ENCODE measurements at places on chromosomes 2 and 18. TPM values are rescaled to one million over a fixed set of nuclear protein-coding genes. Genes with fewer than 3 reads are reported as not detected.

DNA sequence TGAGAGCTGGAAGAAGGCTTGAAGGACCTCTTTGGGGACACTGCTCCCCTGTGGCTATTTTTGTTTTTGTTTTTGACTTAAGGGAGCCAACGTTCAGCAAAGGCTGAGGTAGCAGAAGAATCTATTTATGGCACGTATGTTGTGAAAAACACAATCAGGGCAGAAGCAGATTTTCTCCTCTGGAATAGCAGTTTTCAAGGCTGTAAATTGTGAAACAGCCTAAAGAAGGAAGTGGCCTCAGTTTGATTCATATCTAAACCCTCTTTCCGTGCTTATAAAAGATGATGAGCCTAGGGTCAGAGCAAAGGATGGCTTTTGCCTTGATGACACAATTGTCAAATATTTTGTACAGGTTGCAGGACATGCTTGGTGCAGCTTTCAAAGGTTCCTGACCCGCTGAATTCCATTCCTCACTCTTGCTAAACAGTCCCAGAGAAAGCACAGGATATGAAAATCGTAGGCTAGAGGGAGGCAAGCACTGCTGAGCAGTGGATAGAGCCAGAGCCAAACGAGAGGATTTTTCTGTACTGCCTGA is 106.2 kb upstream of the DLX2 start:
- DNase-seq, result no peak

DNA sequence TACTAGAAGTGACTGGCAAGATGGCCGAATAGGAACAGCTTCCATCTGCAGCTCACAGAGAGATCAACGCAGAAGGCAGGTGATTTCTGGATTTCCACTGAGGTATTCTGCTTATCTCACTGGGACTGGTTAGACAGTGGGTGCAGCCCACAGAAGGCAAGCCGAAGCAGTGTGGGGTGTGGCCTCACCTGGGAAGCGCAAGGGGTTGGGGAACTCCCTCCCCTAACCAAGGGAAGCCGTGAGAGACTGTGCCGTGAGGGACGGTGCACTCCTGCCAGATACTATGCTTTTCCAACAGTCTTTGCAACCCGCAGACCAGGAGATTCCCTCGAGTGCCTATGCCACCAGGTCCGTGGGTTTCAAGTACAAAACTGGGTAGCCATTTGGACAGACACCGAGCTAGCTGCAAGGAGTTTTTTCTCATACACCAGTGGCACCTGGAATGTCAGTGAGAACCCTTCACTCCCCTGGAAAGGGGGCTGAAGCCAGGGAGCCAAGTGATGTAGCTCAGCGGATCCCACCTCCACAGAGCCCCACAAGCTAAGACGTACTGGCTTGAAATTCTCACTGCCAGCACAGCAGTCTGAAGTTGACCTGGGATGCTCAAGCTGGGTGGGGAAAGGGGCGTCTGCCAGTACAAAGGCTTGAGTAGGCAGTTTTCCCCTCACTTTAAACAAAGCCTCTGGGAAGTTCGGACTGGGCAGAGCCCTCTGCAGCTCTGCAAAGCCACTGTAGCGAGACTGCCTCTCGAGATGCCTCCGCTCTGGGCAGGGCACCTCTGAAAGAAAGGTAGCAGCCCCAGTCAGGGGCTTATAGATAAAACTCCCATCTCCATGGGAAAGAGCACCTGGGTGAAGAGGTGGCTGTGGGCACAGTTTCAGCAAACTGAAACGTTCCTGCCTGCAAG is 40.1 kb downstream of the PLEK start:
- no peak for DNase-seq

DNA sequence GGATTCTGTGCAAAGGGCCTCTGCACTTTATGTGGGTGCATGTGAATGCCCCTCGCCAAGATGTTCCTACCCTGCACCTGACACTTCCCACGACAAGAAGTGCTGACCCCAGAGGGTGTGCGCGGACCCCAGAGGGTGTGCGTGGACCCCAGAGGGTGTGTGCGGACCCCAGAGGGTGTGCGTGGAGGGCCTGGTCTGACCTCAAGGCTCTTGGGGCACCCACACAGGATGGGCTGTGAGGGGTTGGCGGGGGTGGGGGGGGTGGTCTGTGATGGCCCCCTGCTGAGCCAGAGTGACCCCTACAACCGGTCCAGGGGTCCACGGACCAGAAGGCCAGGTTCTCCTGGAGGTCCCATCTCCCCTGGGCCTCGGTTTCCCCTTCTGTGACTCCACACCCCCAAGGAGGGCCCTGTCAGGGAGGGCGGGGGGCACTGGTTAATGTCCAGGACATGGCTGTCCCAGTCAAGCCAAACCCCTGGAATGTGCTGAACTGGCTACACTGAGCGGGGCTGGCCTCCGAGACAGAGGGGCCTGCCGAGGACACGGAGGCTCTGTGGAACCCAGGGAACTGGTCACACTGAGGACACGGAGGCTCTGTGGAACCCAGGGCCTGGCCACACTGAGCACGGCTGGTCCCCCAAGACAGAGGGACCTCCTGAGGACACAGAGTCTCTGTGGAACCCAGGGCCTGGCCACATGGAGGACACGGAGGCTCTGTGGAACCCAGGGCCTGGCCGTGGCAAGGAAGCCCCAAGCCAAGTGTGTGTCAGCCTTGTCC is 3.1 kb downstream of the NEU4 start:
- no peak for DNase-seq

- DNase-seq, result no peak
These were observed 187.5 kb upstream of the MAP2 start for GRCh38 chr2:209236377-209236776.

GRCh38 chr2:43226558-43226954 is at the start of gene ZFP36L2:
TSS of gene ZFP36L2 (minus strand) at chr2:43226606. CDS start at chr2:43226315, 291 bp downstream.
- peak; percentile 96 for DNase-seq

DNA sequence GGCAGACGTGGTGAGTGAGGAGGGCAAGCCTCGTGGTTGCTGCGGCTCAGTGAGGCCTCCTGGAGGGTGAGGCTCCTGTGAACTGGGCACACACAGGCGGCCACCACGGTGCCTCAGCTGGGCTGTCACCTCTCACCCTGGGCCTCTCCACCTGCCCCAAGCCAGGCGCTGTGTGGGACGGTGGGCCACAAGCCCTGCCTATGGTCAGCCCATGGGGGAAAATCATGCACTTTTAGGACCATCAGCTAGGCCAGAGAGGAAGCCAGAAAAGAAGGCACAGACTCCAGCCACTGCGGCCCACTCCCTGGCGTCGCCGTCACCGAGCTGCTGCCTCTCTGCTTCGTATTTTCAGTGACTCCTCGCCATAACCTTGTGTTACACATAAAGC is 28.5 kb upstream of the HS6ST1 start:
- DNase-seq, result peak; percentile 51

GRCh38 chr2:144165599-144166250 is 354.2 kb downstream of the ZEB2 start:
- DNase-seq, result no peak

DNA sequence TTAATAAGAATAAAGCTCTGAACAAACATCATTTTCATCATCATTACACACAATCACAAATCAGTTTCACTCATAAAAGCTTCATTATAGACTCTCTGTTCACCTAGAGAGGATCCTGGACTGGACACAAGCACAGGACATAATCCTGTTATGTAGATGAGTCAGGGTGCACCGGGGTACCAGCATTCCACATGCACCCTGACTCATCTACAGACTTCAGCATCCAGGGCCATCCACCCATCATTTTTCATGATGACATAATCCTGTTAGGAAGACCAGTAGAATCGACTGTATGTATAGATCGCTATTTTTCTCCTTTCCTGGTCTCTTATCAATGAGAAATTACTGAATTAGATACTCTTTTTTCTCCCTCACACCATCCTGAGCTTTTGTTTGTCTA is 73.7 kb upstream of the PIK3C3 start:
- DNase-seq, result no peak

DNA sequence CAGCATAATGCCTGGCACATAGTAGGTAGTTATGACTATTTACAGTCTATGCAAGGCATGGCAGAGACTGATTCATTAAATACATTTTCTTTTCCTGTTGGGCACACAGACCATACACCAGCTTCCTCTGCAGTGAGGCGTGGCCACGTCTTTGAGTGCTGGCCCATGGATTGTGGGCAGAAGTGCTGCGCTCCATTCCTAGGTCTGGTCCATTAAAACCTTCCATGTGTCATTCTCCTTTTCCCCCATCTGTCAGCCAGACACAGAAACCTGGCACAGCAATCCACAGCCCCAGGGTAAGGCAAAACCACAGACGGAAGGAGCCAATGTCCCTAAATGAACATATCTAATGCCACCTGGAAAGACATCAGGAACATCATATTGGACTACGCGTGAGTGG is 141.9 kb downstream of the TTC32 start:
- no peak for DNase-seq

- DNase-seq, result peak; percentile 34
These were observed 39.7 kb upstream of the B3GNT7 start for GRCh38 chr2:231355508-231356465.

- peak; percentile 65 for DNase-seq
These were observed 75.6 kb upstream of the UXS1 start for GRCh38 chr2:106269591-106270291.

DNA sequence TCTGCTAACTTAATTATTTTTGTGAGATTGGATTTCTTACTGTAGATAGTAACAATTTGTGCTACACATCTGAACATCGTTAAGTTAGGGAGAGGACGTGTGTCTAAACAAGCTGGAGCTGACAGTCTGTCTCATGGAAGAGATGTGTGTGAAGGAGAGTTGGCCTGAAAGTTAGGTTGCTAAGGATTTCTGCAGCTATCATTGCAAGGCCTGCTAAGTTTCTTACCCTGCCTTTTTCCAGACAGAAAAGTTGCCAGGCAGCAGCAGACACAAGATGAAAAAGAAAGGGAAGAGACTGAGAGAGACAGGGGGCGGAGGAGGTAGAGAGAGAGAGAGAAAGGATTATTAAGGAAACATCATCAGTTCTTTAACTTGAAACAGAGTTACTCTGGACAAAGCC is 4.1 kb upstream of the LRP1B start:
- DNase-seq, result no peak

DNA sequence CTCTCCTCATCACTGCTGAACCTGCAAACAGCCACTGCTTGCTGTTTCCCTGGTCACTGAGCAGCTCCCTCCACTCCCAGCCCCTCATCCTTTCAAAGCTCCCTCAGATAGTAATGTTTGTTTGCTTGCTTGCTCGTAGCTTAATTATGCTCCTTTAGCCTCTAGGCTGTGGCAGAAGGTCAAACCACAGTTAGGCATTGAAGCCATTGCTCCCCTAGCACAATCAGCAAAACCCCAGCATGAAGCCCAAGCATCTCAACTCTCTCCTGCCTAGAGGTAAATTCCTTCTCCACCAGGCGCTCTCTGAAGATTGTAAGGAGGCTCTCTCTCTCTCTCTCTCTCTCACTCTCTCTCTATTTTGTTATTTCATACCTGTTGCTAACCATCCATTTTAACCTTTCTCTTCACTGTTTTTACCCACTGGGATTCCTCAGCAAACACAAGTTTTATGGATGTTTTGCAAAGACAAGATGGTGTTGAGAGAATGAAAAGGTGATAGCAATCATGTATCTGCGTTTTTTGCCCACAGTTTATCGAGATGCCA is 135.9 kb upstream of the HNRNPA3 start:
- DNase-seq, result no peak

DNA sequence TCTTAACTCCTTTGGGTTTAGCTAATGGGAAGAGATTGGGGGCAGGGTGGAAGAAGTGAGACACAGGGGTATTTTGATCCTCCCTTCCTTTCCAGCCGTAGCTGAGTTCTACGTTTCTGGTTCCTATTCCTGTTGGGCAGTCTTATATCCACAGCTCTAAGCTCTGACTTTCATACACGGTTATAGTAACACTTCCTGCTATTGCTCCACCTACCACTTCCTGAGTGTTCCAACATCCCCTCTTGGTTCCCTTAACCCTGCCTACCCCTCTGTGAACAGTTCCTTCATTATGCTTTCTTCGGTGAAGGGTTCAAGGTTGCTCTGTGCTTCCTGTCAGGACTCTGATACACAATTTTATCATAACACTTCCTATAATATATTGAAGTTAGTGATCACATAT is 205.1 kb downstream of the DNAH7 start:
- no peak for DNase-seq

GRCh38 chr2:20552847-20553246 is 98.1 kb downstream of the HS1BP3 start:
- no peak for DNase-seq

DNA sequence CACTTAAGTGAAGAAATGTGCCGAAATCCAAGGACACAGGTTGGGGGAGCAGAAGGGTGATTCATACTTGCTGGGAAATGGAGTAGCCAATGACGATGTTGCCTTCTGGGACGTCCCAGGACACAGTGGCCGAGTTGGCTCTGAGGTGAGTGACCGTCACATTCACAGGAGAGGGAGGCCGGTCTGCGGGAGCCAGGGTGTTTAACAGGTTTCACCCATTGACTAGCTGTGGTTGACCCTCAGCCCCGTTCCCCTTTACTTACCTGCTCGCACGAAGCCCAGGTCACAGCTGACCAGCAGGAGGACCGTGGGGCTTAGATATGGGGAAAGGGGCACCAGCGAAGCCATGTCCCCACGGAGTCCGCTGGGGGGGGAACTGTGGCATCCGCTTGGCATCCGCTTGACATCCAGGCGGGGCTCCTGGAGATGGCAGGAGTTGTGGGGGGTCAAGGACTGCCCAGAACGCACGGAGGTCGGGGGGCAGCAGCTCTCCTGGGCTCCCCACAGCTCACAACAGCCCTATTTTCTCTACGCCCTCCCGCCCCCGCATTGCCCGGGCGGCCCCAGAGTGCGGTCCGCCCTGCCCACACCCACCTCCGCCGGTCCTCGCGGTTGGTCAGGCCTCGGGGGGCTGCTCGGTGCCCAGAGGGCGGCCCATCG is 586 bp downstream of the FNDC4 start:
- DNase-seq, result no peak

GRCh38 chr2:116133381-116133942 is 1681.0 kb upstream of the DDX18 start:
- no peak for DNase-seq

GRCh38 chr2:128308284-128308731 is 10.4 kb downstream of the HS6ST1 start:
- DNase-seq, result peak; percentile 44

GRCh38 chr2:63914311-63914710 is 72.6 kb downstream of the UGP2 start:
- no peak for DNase-seq

GRCh38 chr18:48036226-48036625 is 105.8 kb upstream of the SMAD2 start:
- DNase-seq, result no peak

GRCh38 chr2:239586651-239587310 is 186.0 kb upstream of the HDAC4 start:
- no peak for DNase-seq

ITGB6 gene
- total RNA-seq, result not detected

DPP10 gene
- not detected for total RNA-seq

INHA gene
- not detected for total RNA-seq

SLC40A1 gene
- 0.10 TPM for total RNA-seq

NDUFS1 gene
- total RNA-seq, result 73.4 TPM

KLHL14 gene
- total RNA-seq, result 0.22 TPM

NCKAP5 gene
- total RNA-seq, result not detected

PIK3C3 gene
- 74.4 TPM for total RNA-seq

CCDC138 gene
- 7.7 TPM for total RNA-seq

RHOB gene
- 26.8 TPM for total RNA-seq

R3HDM1 gene
- total RNA-seq, result 40.6 TPM

BOLL gene
- not detected for total RNA-seq

SIX3 gene
- not detected for total RNA-seq
